ENCODE measurements at places on chromosomes 6 and 20. TPM values are rescaled to one million over a fixed set of nuclear protein-coding genes. Genes with fewer than 3 reads are reported as not detected.
A peak's percentile ranks its signal among the peaks of the same experiment; 100 is the strongest.

Gene COL19A1
- not detected for total RNA-seq

- DNase-seq: no peak
Observed at GRCh38 chr6:2496291-2496690, 250.9 kb upstream of the GMDS start.

- DNase-seq: no peak
Observed at GRCh38 chr6:165697171-165697570, 34.1 kb upstream of the PDE10A start.

DNA sequence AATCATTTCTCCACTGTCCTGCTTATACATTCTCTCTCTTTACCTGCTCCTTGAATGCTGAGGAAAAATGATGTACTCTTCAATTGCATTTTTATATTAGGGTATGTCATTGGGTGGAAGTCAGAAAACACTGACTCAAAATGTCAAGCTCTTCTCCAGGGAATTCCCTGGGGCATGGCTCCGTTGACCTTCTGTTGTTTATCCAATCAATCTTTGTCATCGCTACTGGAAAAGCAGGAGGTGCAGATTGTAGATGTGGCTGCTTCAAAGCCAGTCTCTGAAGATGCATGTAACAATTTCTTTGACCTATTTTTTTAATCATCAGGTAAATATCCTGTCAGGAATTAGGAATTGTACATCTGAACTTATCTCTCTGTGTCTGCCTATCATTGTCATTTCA is 63.9 kb upstream of the TENT5A start:
- no peak for DNase-seq

GRCh38 chr6:14883921-14884320 is 361.9 kb upstream of the JARID2 start:
- DNase-seq: no peak

DNA sequence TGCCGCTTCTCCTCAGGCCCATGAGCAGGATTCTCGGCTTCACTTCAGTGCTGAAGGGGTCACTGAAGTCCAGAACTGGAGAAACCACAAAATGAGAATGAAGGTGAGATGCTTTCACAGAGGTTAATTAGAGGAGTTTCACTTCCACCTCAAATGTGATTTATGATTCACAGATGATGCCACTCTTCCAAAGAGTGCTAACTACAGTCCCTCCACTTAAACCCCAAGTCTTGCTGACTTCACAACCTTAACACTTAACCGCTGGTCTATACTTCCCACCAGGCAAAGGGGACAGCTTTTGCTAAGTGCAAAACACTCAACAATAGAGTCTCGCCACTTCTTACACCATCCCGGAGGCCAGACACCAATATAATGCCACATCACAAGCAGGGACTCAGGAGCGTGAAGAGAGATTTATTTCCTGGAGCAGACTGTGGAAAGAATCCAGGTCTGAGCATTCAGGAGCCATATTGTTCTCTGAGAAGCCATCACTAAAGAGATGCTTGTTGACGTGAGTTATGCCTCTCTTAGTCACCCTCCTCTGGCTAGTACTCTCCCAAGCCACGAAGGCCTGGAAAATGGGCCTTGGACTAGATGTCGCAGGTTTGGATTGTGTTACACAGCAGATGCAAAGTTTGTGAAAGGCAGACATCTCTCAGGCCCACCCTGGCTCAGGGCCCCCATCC is 24.4 kb downstream of the RRAGD start:
- no peak for DNase-seq

GRCh38 chr6:835476-836160 is 142.7 kb upstream of the EXOC2 start:
- peak; percentile 10 for DNase-seq

Gene PTCRA
- total RNA-seq: not detected

- no peak for DNase-seq
Observed at GRCh38 chr6:105468850-105469249, 66.0 kb upstream of the PREP start.

Gene NKX2-2
- not detected for total RNA-seq

DNA sequence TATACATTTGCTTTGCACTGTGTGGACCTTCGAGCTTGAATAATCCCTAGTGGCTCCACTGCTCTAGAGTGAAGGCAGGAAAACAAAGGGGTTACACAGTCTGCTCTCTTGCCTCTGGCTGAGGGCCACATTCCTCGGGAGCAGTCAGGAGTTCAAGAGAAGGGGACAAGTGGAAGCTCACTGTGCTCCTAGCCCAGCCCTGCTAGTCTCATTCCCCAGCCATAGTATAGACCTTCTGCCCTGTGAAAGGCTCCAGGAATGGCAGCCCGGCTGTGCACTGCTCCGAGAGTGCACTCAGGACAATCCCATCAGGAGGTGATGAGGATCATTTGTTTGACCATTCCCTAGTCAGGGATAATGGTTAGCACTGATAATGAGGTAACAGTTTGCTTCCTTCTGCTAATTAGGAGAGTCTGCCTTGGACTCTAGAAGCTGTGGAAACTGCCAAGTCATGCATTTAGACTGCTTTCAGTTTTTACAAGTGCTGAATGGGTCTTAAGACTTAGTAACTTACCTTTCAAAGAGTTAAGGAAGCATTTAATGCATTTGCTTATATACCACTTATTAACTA is 8.5 kb downstream of the IYD start:
- DNase-seq: no peak

DNA sequence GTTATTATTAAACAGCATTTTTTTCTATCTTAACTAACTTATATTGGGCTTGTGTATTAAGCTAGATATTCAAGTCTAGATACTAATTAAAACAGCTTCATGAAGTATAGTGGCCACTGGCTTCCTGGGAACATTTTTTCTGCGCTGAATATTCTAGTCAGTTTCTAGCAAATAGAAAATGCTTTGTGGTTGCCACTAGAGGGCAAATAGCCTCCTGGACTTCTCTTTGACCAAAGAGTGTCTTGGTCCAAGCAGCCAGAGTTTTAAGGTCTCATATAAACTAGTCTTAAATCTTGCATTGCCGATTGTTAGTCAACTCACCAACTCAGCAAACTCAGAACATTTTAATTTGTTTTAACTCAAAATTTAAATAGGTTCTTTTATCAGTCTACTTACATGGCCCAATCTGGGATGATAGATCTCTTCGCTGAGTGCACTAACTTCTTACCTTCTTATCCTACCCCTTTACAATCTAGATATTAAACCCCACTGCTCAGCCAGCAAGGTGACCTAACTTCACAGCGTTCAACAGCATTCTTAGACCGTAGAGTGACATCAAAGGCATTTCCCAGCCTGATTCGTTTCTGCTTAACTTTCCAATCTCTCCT is 24.6 kb upstream of the ID4 start:
- DNase-seq: no peak

Gene NFS1
- 33.0 TPM for total RNA-seq

DNA sequence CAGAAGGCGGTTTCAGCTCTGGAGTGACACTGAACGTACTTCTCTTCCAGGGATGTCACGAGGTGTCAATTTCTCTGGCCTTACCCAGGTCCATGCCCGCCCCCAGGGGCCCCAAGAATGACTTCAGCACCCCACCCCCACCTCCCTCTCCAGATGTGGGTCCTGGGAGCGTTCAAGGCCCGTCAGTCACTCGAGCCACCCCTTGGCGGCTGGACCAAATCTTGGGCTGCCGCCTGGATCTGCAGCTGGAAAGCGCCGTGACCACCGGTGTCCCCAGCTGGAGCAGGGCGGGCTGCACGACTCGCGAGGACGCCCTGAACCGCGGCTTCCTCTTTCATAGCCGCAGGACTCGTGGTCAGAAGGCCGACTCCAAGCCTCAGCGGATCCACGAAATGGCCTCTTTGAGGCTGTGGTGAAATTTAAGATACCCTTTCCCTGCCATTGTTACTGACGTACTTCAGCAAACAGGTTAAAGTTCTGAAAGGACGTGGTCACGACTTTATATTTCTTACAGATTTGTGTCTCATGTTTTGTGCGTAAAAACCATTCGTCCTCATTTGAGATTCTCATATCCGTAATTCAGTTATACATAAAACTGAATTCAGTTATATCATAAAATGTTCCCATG is 29.3 kb downstream of the TRIM38 start:
- DNase-seq: no peak

- peak; percentile 47 for DNase-seq
Observed at GRCh38 chr6:4776493-4777393, 539 bp downstream of the CDYL start.

GRCh38 chr6:153662982-153663381 is 376.1 kb upstream of the OPRM1 start:
- no peak for DNase-seq

Gene SSTR4
- total RNA-seq: not detected

Gene SLC22A3
- total RNA-seq: 2.2 TPM

Gene OR2B6
- total RNA-seq: not detected
